ENCODE measurements at places on chromosomes 16 and 17.

DNA sequence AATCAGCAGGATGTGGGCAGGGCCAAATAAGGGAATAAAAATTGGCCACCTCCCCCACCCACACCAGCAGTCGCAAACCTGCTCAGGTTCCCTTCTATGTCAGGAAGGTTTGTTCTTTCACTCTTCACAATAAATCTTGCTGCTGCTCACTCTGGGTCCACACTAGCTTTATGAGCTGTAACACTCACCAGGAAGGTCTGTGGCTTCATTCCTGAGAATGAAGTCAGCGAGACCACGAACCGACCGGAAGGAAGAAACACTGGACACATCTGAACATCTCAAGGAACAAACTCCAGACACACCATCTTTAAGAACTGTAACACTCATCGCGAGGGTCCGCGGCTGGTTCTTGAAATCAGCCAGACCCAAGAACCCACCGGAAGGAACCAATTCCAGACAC lies 115.5 kb upstream of the TBX2 start:
- no peak overlapping the region for H3K4me3 ChIP-seq
- H3K36me3 ChIP-seq = no peaks in the 10 kb centered on the region
- no peak for DNase-seq
- no peak overlapping the region for H3K27ac ChIP-seq
- no peaks in the 10 kb centered on the region for H3K27me3 ChIP-seq

- no peak overlapping the region for H3K27ac ChIP-seq
- peaks cover 15% of the 10 kb centered on the region for H3K4me1 ChIP-seq
- no peak for DNase-seq
- H3K36me3 ChIP-seq = no peaks in the 10 kb centered on the region
These were observed 203.6 kb downstream of the RAB11FIP4 start for GRCh38 chr17:31595076-31595475.

DNA sequence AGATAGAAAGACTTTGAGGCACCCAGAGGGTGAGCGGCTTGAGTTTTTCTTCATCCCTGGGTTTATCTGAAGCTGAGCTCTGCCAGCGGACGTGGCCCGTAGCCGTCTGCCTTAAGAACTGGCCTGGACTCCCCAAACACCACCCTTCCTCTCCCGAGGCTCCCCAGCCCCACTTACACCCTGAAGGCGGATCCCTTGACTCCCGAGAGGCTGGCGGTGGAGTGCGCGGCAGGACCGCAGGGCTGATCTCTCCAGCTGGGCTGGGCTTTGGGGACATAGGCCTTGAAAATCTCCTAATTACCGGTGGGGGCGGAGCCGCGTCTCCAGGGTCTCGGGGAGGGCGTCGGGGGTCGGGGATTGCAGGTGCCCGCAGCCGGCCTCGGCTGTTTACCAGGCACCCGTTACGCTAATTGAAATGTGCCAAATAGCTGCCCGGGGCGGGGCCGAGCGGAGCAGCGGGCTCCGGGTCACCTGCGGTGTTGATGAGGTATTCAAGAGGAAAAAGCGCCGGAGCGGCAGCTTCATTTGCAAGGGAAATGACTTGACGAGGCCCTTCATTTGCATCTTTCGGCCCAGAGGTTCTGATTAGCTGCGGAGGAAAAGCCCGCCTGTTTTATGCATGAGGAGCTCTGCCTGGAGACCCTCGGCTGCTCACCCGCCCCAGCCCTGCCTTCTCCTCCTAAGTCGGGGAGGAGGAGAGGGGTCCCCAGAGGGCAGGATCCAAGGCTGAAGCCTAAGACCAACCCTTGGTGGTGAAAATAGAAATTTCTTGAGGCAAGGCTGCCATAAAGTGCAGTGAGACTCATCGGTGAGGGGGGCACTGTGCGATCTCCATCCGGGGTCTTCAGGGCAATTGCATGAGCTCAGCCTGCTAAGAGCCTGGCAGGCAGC lies 100.7 kb downstream of the MGAT5B start:
- H3K4me1 ChIP-seq = peaks cover 9% of the 10 kb centered on the region
- H3K27me3 ChIP-seq = peaks cover 16% of the 10 kb centered on the region
- H3K36me3 ChIP-seq = no peaks in the 10 kb centered on the region
- H3K4me3 ChIP-seq = peak overlapping the region; percentile 40
- H3K27ac ChIP-seq = no peak overlapping the region

- no peak overlapping the region for H3K4me3 ChIP-seq
- H3K27me3 ChIP-seq = no peaks in the 10 kb centered on the region
- DNase-seq = no peak
These were observed 40.5 kb downstream of the ANKRD11 start for GRCh38 chr16:89449726-89450335.

DNA sequence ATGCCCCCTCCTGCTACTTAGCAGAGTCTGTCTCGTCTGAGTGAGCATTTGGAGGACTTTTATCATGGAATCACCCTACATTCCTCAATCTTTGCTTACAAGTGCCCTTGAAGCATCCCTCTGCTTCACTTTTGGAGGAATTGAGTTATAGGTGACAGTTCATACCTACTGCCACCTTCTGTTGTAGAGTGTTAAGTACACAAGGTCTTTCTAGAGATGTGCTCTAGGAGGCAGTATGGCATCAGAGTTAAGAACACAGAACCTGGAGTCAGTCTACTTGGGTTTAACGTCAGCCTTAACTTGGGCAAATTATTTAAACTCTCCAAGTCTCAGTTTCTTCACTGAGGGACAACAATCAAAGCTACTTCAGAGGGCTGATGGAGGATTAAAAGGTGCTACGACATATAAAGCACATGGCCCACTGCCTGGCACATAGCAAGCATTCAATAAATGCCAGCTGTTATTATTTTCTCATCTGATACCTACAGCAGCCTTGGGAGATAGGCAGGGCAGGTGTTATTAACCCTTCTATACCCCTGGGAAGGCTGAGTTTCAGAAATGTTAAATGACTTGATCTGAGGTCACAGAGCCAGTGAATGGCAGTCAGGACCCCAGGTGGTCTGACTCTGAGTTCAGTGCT lies 62.2 kb downstream of the UTP18 start:
- no peaks in the 10 kb centered on the region for H3K27me3 ChIP-seq
- DNase-seq = no peak
- no peak overlapping the region for H3K27ac ChIP-seq
- H3K4me3 ChIP-seq = no peak overlapping the region
- H3K36me3 ChIP-seq = no peaks in the 10 kb centered on the region

GRCh38 chr17:6862825-6863224 lies 31.3 kb upstream of the TEKT1 start:
- no peak overlapping the region for H3K4me3 ChIP-seq
- no peak for DNase-seq
- no peaks in the 10 kb centered on the region for H3K36me3 ChIP-seq
- H3K27me3 ChIP-seq = no peaks in the 10 kb centered on the region
- no peak overlapping the region for H3K27ac ChIP-seq
- H3K4me1 ChIP-seq = no peaks in the 10 kb centered on the region
